ENCODE measurements at places on chromosomes 1 and 21.

DNA sequence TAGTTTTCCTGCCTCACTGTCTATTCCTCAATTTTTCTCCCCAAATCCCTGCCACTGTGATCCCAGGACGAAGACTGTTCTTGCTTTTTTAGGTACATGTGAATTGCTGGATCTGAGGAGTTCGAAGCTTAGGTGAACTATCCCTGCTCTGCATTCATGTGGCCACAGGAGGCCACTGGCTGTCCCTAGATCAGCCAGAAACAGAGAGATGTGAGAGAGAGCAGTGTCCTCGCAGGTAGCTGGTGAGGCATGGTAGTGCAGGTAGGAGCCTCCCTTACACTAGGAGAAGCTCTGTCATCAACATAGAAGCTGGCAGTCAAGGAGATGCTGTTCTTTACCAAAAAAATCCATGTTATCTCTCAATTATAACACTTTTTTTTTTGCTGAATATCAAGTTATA, 71.5 kb downstream of the USP24 start:
- no peak for DNase-seq

DNA sequence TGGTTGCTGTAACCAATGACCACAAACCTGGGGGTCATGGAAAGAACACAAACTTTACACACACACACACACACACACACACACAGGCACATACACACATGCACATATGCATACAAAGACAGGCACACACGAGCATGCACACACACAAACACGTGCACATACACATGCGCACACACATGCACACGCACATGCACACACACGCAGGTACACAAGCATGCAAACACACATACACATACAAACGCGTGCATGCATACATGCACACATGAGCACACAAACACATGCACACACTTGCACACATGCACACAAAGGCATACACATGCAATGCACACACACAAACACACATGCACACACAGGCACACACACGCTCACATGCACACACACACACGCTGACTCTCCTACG, 44.0 kb downstream of the UBASH3A start:
- DNase-seq = no peak

- DNase-seq = no peak
Observed at GRCh38 chr1:8821084-8821483, 3.6 kb upstream of the RERE start.

GRCh38 chr1:27374362-27375086, at the start of gene FCN3:
TSS of gene FCN3 (minus strand) at chr1:27374824. CDS start at chr1:27374818, 6 bp downstream.
- DNase-seq = no peak

DNA sequence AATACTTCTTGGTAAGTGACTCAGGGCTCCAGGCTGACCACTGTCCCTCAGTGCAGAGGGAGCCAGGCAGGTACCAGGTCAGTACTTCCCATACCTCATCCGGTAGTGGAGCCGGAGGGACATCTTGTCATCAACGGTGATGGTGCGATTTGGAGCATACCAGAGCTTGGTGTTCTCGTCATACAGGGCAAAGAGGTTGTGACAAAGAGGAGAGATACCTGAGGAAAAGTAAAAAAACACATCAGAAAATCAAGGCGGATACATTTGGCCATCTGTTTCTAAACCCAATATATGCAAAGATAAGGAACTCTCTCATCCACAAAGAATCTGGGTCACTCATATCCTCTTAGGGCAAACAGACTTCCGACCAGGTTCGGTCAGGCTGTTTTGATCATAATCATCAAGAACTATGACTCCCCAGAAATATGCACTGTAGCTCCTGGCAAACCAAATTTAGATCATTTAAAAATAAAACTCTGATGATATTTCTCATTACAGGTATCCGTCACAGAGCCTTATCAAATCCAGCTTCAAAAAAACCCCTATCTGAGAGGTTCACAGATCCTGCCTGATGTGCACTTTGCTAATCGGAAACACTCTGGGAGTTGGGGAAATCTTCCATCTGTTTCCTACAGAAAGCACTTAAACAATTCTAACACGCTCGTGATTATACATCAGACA, 87.3 kb downstream of the JAK1 start:
- no peak for DNase-seq

DNA sequence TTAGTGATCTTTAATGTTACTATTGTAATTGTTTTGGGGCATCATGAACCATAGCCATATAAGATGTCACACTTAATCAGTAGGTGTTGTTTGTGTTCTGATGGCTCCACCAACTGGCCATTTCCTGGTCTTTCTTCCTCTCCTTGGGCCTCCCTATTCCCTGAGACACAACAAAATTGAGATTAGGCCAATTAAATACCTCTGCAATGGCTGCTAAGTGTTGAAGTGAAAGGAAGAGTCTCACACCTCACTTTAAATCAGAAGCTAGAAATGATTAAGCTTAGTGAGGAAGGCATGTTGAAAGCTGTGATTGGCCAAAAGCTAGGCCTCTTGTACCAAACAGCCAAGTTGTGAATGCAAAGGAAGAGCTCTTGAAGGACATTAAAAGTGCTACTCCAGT, 30.7 kb downstream of the PPP2R5A start:
- DNase-seq = no peak

GRCh38 chr1:19619697-19620384, 24.3 kb upstream of the NBL1 start:
- DNase-seq = no peak

DNA sequence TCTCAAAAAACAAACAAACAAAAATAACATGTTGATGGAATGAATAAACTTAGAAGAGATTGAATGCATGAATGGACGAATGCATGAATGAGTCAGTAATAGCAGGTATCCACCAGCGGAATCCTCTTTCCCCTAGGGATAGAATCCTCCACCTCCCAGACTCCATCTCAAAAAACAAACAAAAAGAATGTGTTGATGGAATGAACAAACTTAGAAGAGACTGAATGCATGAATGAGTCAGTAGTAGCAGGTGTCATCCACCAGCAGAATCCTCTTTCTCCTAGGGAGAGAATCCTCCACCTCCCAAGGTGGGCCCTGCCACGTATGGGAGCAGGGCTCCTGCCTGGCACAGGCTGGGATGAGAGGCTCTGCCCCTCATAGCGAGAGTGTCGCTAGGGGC, 26.8 kb upstream of the RNF19B start:
- no peak for DNase-seq

- DNase-seq = no peak
Observed at GRCh38 chr1:10690484-10690883, 106.0 kb downstream of the CASZ1 start.

GRCh38 chr1:205570796-205571537, 60.8 kb downstream of the ELK4 start:
- DNase-seq = no peak

DNA sequence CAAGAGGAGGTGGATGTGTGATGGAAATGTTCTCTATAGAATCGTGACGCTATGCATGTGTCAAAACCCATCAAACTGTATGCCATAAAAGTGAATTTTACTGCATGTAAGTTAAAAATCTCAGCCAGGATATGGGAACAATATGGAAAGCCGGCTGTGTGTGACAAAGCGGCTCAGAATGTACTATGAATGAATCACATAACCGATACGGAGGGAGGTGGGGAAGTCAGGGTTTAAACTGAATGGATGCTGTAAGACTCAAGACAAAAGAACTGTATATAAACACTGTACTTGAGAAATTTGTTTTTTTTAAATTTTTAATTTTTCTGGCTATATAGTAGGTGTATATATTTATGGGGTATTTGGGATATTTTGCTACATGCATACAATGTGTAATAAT, 111.6 kb upstream of the PDE4B start:
- DNase-seq = no peak

DNA sequence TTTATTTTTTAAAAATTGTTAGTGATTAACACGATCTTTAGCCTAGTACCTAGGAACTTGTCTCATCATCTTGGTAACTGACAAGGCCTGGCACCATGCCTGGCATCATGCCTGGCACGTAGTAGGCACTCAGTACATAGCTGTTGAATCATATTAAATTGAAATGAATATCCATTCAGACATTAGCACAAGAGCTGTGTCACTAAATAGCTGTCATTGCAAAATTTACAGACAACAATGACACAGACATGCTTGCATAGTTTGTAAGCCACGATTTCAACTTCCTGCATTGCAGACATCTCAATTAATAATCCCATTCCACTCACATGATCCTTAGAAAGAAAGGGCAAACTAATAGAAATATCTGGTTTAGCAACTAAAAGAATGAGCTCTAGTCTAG, 15.4 kb upstream of the PHACTR4 start:
- DNase-seq = no peak

All from GDM1 (cell line).